ENCODE measurements at places on chromosomes 3 and 15. TPM values are rescaled to one million over a fixed set of nuclear protein-coding genes. Genes with fewer than 3 reads are reported as not detected.

DNA sequence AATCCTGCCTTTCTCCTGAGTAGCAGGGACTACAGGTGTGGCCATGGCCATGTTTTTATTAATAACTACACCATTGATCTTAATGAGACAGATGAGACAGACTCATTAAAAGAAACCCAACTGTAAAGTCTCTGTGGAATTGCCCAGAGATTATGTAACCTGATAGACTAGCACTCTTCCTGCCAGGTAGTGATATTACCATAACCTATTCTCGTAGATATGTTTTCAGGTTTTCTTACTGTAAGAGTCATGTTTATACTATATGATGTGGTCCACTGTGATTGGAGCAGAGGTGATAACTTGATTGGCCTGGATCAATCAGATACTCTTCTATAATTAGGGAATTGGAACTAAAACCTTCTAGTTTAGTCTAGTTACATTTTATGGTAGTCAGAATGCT is 93.7 kb downstream of the NFKBIZ start:
- DNase-seq = no peak

GRCh38 chr15:62450061-62450460 is 285.0 kb upstream of the C2CD4B start:
- no peak for DNase-seq

DNA sequence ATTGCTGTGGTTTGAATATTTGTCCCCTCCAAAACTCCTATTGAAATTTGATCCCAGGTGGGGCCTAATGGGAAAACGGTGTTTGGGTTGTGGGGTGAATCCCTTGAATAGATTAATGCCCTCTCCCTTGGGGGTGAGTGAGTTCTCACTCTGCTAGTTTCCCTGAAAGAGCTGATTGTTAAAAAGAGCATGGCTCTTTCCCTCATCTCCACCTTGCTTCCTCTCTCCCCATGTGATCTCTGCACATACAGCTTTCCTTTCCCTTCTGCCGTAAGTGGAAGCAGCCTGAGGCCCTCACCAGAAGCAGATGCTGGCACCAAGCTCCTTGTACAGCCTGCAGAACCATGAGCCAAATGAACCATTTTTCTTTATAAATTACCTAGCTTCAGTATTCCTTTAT is 394.9 kb upstream of the WNT5A start:
- no peak for DNase-seq

DNA sequence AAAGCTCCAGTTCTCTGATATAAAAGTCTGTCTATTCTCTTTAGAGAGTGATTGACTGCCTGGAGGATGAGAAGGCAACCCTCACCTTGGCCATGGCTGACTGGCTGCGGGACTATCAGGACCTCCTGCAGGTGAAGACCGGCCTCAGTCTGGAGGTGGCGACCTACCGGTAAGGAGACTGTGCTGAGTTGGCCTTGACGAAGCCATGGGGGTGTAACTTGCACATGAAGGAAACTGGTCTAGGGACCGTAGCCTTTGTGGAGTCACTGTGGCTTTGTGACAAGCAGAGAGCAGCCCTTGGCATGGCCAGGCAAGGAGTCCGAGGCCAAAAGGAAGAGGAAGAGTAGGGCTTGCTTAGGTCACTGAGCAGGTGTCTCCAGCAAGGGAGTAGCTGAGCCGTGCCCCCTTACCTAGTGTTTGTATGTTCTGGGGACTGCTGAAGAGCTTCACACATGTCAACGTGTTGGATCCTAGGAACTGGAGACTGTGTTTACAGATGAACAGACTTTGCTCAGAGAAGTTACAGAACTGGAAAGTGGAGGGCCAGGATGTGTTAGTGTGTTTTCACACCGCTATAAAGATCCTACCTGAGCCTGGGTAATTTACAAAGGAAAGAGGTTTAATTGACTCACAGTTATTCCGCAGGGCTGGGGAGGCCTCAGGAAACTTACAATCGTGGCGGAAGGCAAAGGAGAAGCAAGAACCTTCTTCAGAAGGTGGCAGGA is 8.8 kb downstream of the SYNM start:
- DNase-seq = no peak

GRCh38 chr15:58526647-58527192 is 94.9 kb downstream of the LIPC start:
- no peak for DNase-seq

GRCh38 chr3:87694678-87695077 is 364.1 kb downstream of the CGGBP1 start:
- DNase-seq = no peak

- no peak for DNase-seq
Observed at GRCh38 chr3:69065318-69065964, 13.3 kb upstream of the TMF1 start.

DNA sequence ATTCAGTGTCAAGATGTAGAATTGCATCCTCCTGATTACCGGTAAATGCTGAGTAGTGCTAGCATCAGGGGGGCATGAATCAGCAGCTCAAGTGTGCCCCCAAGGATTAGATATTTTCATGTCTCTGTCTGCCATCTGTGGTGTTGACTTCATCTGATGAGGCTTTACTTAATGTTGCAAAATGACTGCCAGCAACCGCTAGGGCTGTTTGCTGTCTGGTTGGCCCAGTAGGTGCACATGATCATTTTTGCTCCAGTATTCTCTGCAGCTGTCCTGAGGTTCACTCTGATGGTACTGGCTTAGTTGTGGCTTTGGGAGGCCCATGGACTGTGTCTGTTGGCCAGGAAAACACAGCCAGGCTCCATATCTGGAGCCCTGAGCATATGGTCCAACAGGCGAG is 316.4 kb downstream of the SOX2 start:
- DNase-seq = no peak

DNA sequence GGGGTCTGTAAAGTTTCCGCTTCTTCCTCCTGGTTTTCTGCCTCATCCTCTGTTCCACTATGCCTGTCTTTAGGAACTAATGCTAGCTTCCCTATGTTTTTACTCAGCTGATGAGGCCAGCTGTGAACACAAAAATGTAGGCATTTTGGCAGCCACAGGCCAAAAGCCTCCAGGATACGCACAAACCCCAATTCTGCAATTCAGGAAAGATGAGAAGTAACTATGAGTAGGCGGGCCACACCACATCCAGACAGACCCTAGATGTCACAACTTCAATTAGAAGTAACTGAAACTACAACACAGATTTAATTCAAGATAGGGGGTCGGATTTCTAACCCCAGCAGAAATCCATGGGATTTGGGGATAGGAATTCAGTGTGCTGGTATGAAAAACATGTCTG is 11.9 kb downstream of the CA12 start:
- no peak for DNase-seq

DNA sequence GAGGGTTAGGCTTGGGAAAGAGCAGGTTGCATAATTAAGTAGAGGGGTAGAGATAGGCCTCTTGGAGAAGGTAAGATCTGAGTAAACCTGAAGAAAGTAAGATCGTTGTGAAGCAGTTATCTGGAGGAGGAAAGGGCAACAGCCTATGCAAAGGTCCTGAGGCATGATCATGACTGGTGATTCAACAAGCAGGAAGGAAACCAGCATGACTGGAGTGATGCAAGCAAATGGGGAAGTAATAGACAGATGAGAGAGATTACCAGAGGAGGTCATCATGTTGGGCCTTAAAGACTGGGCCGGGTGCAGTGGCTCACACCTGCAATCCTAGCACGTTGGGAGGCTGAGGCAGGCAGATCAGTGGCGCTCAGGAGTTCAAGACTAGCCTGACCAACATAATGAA is 360.2 kb downstream of the EPHB1 start:
- DNase-seq = no peak

DNA sequence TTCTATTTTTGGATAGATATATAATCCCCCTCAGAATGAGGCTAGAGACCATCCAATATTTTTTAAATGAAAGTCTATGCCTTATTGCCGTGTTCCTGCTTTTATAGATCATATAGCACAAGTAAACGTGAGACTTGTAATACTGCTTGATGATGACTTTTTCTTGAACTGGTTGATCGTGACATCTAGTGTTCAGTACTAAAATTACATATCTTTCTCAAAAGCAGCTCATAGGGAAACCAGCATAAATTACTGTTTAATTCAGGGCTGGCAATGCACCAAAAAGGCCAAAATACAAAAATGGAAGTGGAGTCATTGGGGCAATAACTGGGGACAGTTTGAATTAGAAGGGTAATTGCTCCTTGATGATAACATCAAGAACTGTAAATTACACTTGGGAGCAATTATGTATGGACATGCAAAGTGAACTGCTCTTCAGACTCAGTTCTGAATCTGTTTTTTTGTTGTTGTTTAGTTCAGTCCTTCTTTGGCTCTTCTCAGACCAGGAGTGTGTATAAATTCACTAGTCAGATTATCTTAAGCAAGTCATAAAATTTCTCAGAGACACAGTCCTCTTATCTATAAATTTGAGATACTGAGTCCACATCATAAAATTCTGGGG is 325.3 kb downstream of the THSD4 start:
- DNase-seq = no peak

DNA sequence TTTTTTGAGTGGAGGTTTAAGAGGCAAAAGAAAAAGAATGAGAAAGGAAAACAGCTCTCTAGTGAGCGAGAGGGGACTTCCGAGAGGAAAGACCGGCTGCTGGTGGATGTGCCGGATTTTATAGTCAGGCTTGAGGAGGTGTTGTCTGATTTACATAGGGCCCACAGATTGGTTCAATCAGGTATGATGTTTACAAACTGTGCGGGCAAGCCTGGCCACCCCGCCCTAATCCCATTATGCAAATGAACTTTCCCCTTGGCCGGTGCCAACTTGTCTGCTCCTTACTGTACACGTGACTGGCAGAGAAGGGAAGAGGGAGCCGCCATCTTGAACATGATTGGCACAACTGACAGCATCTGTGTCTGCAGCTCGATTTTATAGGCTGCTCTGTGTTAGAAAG is 44.7 kb downstream of the FAM43A start:
- DNase-seq = no peak

- no peak for DNase-seq
Observed at GRCh38 chr3:134054881-134055280, 25.2 kb upstream of the SLCO2A1 start.

DNA sequence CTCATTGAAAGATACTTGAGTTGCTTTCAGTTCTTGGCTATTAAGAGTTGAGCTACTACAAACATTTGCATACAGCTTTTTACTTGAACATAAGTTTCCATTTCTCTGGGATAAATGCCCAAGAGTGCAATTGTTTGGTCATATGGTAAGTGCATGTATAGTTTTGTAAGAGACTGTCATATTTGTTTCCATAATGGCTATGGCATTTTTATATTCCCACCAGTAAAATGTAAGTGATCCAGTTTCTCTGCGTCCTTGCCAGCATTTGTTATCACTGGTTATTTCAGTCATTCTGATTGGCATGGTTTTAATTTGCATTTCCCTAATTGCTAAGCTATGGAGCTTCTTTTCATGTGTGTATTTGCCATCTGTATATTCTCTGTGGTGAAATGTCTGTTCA is 22.5 kb downstream of the C3orf80 start:
- no peak for DNase-seq

- no peak for DNase-seq
Observed at GRCh38 chr3:76585794-76586392, 454.0 kb upstream of the ROBO2 start.

- peak; percentile 94 for DNase-seq
Observed at GRCh38 chr3:50088725-50089608, at the start of gene RBM5. RBM5 (plus strand) TSS chr3:50088919; CDS start chr3:50090435, 1,516 bp downstream.

DNA sequence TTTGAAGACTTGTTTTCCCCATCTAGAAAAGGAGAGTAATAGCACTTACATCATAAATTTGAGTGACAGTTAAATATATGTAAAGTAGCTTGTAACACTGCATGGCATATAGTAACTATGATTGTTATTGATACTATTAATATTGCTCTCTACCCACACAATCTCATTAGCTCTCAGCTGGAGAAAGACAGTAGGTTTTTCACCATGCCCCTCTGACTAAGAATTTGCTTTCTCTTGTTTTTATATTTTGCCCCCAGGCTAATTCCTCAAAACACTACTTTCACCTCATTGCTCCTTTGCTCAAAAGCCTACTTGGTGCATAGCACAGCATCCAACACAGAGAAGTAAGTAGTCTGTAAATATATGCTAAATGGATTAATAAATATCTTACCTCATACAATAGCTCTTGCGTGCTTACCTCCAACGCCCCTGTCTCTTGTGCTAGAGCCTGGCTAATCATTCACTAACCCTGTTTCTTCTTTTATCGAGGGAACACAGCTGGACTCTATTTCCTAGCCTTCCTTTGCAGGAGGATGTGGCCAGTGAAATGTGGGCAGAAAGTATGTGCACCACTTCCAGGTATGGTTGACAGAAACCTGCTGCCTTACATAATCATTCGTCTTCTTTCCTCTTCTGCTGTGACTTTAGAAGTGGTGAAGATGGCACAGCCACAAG is 190.0 kb downstream of the PLCH1 start:
- no peak for DNase-seq

DNA sequence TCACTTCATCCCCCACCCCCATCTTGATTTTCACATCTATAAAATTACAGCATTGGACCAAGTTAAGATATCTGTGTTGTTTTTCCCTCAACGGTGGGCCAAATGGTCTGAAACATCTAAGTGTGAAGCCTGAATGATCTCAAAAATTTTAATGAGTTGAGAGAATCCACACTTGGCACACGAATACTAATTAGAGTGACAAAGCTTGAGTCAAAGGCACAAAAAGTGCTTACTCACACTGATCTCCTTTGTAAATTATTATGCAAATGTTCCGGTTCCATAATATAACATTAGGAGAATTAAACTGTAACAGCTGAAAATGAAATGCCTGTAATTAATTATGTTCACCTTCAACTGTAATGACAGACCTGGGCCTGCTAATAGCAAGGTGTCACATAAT is 33.6 kb downstream of the GPR176 start:
- DNase-seq = no peak

DNA sequence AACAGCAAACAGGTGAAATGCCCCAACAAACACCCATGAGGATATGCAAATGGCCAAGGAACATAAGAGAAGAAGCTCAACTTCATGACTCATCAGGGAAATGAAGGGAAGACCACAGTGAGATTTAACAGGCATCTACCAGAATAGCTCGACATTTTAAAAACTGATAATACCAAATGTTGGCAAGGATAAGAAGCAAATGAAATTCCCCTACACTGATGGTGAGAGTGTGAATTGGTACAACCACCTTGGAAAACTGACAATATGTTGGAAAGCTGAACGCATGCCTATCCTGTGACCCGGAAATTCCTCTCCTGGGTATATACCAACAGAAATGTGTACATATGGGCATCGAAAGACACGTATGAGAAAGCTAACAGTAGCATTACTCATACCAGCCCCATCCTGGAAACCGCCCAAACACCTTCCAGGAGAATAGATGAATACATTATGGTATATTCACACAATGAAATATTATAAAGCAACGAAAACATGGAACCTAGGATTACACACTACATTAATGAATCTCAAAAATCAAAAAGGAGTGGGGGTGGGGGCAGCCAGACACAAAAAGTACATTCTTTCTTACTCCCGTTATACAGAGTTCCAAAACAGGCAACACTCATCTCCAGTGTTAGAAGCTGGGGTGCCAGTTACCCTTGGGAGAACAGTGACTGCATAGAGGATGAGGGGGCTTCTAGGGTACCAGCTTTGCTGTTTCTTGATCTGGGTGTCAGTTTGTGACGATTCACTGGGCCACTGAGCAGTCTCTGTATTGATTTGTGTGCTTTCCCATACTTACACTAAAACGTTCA is 16.9 kb downstream of the RFTN1 start:
- DNase-seq = no peak

FAM98B gene
- 19.3 TPM for total RNA-seq

GLDN gene
- total RNA-seq = 9.6 TPM

POLR2H gene
- total RNA-seq = 27.1 TPM

CYP8B1 gene
- total RNA-seq = not detected

PLCL2 gene
- total RNA-seq = 59.0 TPM

HES1 gene
- total RNA-seq = 43.2 TPM

GOLGA6L7 gene
- total RNA-seq = not detected

PLA2G4E gene
- total RNA-seq = 0.05 TPM

KLHL40 gene
- 1.5 TPM for total RNA-seq

ANKUB1 gene
- total RNA-seq = not detected

GOLGA8M gene
- total RNA-seq = 1.1 TPM

TMCO5A gene
- total RNA-seq = not detected
